ENCODE measurements at places on chromosomes 2 and 18.

GRCh38 chr2:155687181-155687580 is 645.3 kb downstream of the NR4A2 start:
- DNase-seq = no peak

DNA sequence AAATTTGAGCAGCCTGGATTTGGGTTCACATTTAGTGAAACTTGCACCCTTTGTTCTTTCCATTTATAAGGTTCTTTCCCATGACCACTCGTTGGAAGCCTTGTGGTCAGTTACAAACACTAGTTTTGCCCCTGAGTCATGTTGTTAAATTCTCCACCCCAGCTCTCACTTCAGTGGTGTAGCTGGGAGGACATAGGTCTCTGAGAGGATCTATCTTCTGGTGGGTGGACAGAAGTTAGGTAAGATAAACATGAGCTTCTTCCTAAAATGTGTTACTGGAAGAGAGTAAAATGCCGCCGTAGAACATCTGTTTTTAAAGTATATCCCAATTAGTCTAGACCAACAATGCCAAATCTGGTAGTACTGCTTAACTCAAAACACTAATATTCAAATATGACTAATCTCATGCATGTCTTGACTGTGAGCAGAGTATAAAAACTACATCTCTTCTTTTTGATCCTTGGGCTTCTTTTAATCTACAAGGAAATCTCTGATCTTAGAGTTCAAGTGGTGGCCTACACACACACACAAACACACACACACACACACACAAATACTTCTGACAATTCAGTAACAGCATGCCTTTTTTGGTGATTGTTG is 162.6 kb upstream of the FN1 start:
- no peak for DNase-seq

DNA sequence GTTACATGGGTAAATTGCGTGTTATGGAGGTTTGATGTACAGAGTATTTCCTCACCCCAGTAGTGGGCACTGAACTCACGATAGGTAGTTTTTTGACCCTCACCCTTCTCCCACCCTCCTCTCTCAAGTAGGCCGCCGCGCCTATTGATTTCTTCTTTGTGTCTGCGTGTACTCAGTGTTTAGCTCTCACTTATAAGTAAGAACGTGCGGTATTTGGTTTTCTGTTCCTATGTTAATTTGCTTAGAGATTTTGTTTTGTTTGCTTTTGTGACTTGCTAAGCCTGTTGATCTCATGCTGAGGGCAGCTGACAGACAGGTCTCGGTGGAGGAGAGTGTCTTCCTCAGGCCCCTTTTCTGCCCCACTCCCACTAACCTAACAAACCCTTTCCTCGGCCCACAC is 36.2 kb downstream of the ACOXL start:
- no peak for DNase-seq

DNA sequence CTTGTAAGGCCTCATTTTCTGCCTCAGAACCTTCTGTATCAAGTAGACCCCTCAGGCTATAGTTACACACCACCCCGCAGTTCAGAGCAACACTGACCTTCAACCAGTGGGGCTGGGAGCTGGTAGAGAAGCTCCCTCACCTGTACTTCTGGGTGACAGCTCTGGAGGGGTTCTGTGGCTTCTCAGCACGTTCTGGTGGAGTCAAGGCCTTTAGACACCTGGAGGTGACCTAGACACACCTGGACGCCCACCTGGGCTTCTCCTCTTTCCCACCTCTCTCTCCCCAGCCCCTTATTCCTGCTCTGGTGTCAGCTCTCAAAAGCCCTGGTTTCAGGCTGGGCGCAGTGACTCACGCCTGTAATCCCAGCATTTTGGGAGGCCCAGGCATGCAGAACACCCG is 7.3 kb upstream of the CIB4 start:
- DNase-seq = no peak

DNA sequence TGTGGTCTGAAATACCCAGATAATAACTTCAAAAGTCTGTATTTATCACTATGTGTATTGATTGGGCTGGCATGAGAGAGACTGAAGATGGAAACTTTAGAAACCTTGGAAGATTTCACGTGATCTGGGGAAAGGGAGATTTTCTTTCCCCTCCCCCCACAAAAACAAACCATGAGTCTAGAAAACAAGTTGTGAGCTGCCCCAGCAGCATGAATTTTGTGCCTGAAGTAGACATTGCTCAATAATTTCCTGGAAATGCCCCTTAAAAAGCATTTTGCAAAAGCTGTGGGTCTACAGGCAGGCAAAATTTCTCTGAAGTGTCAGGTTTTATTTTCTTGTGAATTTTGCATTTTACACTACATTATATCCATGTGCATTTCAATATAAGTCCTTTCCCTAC is 101.8 kb downstream of the ETAA1 start:
- no peak for DNase-seq

DNA sequence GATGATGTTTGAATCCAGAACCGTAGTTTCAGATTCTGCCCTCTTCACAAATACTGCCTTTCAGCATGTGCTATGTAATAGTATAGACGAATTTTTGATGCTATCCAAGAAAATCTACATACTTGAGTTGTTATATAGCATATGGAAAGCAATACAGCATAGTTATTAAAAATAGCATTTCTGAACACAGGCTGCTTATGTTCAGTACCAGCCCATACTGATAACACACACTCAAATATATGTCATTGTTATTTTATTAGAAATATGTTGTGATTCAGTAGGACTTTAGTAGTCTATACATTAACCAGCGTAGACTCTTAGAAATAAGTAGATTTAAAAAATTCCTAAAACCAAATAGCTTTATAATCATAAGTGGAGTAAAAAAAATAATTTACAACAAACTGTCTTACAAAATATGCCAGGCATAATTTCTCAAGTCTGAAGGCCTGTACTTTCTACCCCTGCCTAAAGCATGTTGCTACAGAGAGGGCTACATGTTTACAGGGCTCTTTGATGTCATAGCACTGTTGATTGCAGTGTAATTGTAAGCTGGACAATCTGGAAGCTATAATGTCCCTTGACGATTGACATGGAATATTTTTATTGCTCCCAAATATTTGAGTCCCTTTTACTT is 86.3 kb downstream of the ASXL3 start:
- no peak for DNase-seq

DNA sequence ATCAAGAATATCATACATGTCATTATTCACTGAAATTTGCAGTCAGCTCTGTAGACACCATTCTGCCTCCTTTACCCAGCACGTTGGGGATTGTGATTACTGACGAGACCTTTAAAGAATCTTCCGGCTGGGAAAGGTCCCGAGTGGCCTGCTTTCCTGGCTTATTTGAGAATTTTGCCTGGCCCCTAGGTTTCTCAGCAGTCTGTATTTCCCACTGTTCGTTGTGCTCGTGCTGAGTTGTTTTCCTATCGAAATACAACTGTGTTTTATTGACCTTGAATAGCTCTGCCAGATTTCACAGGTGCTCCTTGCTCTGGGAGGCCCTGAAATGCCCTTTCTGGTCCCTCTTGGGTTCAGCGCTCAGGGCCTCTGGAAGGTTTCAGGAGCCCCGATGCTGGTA is 94.9 kb downstream of the AGAP1 start:
- no peak for DNase-seq

DNA sequence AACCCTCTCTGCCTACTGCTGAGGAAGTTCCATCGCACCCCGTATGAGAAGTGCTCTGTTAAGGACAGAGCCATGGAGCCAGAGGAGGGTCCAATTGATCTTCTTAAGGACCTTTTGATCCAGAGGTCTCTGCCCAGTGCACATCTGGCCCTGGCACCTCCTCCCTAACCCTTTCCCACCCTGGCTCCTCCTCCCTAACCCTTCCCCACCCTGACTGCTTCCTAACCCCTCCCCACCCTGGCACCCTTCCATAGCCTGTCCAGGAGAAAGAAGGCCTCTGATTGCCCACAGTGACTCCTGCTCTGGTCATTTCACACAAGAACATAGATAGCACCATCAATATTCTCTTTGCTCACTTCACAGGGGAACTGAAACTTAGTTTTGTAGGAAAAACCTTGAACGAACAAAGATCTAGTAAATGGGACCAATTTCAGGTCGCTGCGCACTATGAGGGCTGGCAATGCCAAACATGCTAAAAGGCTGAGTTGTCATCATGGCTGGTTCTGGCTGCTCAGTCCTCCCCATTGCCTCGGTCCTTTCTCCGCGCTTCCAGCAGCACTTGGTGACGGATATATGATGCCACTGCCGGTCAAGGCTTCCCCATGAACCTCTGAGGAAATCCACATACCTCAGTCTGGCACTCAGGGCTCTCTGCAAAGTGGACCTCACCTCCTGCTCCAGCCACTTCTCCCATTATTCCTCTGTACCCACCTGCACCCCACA is 49.2 kb downstream of the PKDCC start:
- DNase-seq = no peak

DNA sequence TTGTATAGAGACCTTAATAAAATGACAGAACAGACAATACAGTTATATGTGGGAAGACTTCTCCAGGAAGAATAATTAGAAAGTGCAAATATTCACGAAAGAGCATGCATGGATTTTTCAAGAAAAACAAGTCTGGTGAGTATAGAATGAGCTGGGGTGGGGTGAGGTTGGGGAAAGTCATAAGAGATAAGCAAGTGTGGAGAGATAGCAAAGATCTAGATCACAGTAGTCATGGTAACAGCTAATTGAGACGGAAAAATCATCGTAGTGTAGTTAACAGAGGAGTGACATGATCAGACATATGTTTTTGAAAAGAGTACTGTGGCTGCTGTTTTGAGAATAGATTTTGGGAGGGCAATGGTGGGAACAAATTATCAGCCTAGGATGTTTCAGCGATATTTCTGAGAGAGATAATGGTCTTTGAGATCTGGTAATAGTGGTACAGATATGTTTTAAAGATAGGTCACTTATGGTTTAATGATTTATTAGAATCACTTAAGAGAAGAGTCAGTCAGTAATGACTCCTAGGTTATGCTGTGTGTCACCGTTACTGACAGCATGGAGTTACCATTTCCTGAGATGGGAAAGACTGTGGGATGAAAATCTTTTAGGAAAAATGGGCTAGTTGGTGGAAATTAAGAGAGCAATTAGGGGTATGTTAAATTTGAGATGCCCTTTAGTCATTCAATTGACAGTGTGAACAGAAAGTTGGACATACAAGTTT is 248.5 kb upstream of the SLC8A1 start:
- DNase-seq = no peak

- DNase-seq = no peak
Observed at GRCh38 chr2:156892467-156893281, 364.8 kb upstream of the GALNT5 start.

- no peak for DNase-seq
Observed at GRCh38 chr2:36478332-36478738, 119.6 kb downstream of the FEZ2 start.

GRCh38 chr2:112198780-112199179 is 56.1 kb downstream of the ZC3H8 start:
- DNase-seq = no peak

- DNase-seq = no peak
Observed at GRCh38 chr2:129862668-129863067, 116.8 kb upstream of the RAB6C start.

DNA sequence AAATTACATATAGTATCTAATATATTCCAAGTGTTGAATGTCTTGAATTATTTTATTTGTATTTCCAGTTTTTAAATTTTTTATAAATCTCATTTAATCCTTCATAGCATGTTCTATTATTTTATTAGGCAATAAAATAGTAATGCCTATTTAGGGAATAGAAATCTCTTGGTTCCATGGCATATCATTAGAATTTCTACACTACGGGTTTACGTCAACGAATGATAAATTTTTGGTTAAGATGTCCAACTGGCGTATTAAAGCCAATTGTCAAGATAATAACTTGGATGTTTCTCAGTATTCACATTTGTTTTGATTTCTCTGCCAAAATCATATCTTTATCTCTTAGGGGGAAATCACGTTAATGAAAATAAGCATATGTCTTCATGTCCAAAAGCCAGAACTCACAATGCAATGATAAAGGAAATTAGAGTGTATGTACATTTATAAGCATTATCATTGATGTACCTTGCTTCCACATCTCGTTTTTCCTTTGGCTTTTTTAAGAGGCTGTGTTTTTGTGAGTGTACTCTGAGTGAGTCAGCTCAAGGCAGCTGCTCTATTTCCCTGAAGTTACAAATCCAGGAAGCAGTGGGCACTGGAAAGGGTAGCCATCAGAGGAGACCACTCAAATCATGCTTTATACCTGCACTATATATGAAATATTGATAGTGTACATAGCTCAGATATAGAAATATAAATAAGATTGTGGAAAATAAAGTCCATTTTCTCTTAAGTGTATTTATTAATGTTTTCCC is 115.8 kb upstream of the PDE1A start:
- no peak for DNase-seq

DNA sequence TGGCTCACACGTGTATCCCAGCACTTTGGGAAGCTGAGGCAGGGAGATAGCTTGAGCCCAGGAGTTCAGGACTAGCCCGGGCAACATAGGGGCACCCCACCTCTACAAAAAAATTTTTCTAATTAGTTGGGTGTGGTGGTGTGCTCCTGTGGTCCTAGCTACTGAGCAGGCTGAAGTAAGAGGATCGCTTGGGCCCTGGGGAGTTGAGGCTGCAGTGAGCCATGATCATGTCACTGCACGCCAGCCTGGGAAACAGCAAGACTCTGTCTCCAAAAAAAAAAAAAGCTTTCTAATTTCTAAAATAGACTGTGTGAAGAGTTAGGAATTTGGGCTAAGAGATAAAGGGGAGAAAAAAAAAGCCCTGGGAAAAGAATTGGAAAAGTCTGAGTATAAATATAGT is 51.9 kb upstream of the NAB1 start:
- no peak for DNase-seq

- no peak for DNase-seq
Observed at GRCh38 chr2:150325656-150326314, 161.7 kb downstream of the RND3 start.

DNA sequence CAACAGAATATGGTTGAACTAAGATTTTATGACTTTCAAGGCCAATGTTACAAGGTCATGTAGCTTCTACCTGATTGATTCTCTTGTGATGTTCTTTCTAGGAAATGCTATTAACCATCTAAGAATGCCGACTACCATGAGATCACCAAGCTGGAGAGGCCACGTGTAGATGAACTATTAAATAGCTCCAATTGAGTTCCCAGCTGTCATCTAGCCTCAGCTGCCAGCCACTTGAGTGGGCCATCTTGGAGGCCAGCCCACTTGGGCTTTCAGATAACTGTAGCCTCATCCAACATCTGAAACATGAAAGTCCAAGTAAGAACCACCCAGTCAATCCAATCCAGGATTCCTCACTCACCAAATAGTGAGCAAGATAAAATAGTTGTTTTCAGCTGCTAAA is 376.9 kb upstream of the TMEFF2 start:
- no peak for DNase-seq

- no peak for DNase-seq
Observed at GRCh38 chr2:80638783-80639182, 334.2 kb upstream of the LRRTM1 start.

- DNase-seq = peak; percentile 33
Observed at GRCh38 chr2:127067620-127068350, 39.2 kb downstream of the BIN1 start.

GRCh38 chr2:210477496-210477895 is 937 bp upstream of the LANCL1 start:
- no peak for DNase-seq

DNA sequence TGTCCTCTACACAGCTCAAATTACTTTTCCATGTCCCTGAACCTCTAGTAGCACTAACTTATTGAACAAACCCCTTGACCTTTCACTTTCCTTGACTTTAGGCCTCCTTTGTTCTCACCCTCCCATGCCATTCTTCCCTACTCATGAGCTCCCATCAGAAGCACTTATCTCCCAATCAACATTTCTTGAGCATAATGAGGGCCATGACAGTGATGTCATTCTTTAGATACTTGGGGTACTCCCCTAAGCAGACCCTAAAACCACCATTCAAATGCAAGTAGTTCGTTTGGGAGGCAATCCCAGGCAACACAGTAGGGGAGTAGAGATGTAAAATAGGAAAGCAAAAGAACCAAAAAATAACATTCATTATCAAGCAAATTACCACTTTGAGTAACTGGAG is 115.9 kb upstream of the ARHGAP28 start:
- DNase-seq = no peak
